ENCODE measurements at places on chromosomes 16 and 17.

GRCh38 chr17:65434251-65434650, 127.2 kb downstream of the AXIN2 start:
- no peak for DNase-seq

GRCh38 chr17:80855948-80856862, 135.4 kb upstream of the CHMP6 start:
- DNase-seq, result peak; percentile 69

DNA sequence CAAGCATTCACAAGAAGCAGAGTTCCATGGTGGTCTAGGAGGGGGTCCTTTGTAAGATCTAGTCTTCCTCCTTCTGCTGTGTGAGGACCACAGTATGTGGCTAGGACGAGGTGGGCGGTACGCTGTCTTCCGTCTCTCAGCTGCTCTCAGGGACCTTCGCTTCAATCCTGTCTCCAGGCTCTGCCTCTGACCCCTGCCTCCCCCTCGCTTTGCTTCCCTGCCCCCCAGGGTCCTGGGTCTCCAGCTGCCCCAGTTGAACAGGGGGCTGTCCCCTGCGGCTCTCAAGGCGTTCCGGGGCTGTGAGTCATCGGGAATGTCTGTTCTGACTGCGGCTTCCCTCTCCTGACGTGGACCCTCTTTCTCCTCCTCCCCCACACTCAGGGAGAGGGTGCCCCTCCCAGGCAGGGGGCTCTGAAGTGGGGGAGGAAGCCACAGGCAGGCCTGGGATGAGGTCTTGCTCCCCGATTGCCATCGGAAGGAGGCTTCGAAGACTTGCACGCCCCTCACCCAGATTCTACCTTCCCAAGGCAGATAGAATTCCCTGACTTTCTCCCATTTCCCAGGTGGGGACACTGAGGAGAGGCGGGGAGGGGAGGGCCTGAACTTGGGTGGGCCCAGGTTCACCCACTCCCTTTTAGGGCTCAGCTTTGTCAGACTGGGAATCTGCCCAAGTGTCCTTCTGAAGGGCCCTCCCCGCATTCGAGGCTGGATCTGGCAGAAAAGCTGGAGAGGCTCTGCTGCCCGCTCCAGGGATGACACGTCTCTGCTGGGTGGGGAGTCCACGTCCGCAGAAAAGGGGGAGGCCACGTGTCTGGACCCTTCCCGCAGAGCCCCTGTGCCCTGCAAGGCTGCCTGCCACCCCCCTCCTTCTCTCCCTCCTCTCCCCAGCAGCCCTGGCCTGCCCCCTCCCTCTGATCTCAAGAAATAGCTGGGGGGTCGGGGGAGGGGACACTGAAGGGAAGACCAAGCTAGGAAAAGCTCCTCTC, 9.1 kb upstream of the COL1A1 start:
- no peak for DNase-seq

GRCh38 chr17:1577583-1578013, 15.0 kb upstream of the PITPNA start:
- no peak for DNase-seq

DNA sequence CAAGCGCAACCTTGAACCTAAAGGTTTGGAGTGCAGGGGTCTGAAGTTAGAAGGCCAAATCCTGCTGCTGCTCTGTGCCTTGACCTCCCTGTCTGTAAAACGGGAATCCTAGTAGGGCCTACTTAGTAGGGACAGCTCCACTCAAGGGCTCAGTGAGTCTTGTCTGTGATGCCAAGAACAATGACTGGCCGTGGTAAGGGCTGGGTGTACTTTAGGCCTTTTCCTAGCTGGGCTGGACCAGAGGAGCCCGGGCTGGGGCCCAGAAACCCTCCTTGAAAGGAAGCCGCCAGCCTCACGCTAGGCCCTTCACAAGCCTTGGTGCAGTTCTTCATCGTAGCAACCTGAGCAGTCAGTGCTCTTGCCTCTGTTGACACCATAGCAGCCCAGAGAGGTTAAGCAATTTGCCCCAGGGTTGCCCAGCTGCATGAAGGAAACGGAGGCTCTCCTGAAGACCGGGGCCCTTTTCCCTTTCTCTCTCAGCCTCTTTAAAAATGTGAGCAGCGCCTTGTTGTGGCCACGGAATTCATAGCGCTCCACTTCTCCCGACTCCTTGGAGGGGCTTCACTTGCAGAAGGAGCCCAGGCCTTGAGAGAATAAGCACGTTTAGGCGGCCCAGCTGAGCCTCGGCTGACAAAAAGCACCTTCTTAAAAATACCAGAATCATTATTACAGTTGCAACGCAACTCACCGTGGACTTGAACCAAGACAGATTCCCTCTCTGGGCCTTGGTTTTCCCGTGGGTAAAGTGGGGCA, 4.4 kb downstream of the NECAB2 start:
- DNase-seq, result no peak

- no peak for DNase-seq
These were observed 204.2 kb upstream of the FOXF1 start for GRCh38 chr16:86306011-86306644.

DNA sequence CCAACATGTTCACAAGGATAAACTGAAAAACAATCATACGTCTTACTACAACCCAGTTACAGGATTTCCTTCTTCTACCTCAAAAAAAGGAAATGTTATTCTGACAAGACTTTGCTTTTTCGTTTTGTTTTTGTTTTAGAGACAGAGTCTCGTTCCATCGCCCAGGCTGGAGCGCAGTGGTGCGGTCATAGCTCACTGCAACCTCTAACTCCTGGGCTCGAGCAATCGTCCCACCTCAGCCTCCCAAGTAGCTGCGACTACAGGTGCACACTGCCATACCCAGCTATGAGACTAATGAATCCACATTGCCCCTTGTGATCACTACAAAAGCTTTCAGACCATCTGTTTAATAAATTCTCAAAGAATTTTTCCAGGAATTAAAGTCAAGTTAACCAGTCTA, 8.8 kb upstream of the TRIM37 start:
- no peak for DNase-seq

DNA sequence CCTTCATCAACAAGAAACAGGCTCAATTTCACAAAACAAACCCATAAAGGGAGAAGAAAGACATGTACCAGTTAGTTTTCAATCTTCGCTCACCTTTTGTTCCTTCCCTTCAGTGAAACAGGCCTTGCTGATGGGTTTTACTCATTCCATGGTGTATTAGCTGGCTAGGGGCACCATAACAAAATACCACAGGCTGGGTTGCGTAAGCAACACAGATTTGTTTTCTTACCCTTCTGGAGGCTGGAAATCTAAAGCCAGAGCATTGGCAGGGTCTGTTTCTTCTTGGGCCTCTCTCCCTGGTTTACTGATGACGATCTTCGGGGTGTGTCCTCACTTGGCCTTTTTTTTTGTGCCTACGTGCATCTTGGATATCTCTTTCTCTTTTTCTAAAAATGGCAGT, 383.4 kb upstream of the RBFOX1 start:
- DNase-seq, result no peak

DNA sequence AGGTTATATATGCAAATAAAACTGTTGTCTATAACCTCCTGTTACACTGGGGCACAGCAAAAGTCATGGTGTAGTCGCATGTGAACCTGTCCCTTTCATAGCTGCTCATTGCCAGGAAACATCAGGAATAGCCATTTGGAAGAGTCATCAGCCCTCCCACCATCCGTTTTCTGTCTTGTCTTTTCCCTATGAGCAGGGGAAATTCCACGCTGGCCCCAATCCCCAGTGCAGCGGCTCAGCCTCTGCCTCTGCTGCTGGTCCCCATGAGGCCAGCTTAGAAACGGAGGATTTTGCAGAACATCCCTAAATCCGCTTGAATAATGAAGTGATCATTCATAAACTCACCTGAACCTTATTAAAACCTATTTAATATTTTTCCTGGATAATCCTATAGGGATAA, 10.5 kb downstream of the MAPT start:
- DNase-seq, result no peak

GRCh38 chr17:15882777-15883176, 62.2 kb upstream of the ADORA2B start:
- no peak for DNase-seq

- DNase-seq, result no peak
These were observed 14.1 kb downstream of the FAM222B start for GRCh38 chr17:28828294-28829040.

DNA sequence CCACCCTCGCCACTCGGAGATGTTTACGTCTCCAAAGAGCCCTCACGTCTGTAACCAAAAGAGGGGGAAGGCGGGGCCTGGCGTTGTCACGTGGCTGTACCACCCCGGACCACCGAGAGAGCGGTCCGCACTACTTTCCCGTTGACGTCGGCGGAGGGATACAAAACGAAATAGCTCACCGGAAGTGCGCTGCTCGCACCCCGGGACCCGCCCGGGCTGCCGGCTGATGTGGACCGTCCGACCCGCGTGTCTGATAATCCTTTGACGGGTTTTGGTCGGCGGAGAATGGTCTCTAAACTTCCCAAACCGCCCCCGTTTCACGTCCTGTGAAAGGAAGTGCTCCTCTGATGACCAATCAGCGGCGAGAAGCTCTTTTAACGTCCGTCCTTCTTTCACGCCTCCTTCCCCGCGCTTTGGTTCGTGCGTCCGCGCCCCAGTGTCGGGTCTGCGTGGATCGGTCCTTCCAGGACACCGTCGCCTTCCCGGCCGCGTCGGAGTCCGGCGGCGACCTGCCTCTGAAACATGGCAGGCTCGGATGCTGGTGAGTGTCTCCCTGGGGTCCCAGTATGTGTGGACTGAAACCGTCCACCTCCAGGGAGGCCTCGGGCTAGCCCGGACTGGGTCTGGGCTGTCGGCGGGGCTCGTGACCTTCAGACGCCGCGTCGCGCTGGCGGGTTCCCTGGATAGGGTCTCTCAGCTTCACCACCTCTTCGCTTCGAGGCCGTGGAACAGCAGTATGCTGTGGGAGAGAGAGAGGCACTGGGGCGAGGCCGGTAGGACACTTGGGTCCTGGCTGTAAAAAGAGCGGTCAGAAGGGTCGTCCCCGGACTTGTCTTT, at the start of gene CEP95:
TSS of gene CEP95 (plus strand) at position 402 of the 837 bp plus-strand sequence. CDS start at position 523, 121 bp downstream.
- peak; percentile 86 for DNase-seq

GRCh38 chr16:47507701-47508100, 46.6 kb downstream of the PHKB start:
- DNase-seq, result no peak

GRCh38 chr17:76003915-76004314, 3.3 kb downstream of the CDK3 start:
- DNase-seq, result no peak

GRCh38 chr17:66492561-66493005, 190.2 kb downstream of the PRKCA start:
- no peak for DNase-seq

DNA sequence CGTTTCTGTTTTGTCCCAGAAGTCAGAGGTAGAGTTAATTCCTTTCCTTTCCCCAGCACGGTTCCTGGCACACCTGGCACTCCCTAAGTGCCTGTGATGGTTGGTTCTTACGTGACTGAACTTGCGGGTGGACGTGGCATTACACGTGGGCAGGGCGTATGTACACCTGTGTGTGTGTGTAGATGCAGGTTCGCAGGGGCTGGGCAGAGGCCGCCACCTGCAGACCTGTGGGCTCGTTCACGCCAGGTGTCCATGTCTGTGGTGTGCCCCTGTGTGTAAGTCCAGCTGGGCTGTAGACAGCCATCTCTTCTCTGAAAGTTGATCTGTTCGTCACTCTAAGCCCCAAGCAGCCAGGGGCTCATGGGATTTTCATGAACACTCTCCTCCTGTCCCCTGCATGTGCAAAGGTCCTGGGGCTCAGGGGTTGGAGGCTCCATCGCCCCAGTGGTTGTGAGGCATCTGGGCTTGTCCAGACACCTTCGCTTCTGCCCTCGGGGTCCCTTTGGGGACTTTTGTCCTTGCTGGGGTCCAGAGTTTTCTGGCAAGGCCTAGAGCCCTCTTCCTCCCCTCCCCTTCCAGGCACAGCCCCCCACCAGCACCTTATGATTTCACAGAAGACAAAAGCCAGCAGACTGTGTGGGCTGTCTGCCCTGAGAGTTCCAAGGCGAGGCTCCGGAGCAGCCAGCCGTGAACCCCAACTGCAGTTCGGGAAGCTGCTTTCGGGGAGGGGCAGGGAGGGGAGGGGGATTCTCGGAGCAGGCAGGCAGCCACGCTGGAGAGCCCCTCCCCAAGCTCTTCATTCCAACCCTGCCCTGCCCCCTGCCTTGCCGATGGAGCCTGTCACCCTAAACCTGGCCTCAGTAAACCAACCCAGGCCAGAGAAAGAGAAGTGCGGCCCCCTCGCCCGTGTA, 5.4 kb upstream of the FSCN2 start:
- DNase-seq, result no peak

GRCh38 chr17:78761789-78762406, 20.2 kb downstream of the CYTH1 start:
- no peak for DNase-seq

- DNase-seq, result no peak
These were observed 60.5 kb downstream of the NFAT5 start for GRCh38 chr16:69626256-69626655.

GRCh38 chr17:17347234-17347955, 44.2 kb downstream of the NT5M start:
- no peak for DNase-seq

DNA sequence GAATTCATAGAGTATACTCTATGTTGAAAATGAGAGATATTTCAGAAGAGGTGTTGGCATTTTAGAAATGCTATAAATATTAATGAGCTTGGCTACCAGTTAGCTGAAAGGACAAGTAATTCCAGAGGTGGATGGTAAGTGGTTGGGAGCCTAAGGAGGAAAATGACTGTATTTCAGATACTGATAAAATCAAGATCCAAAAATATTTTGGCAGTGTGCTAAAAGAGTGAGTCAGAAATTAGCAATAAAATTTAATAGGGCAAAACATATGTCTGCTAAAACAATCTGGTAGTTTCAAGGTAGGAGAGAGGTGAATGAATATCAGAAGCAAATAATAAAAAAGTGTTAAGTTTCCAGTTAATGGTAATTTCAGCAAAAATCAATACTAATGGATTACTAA, 1287.9 kb downstream of the CDH8 start:
- no peak for DNase-seq

- DNase-seq, result no peak
These were observed 4.2 kb upstream of the CDH1 start for GRCh38 chr16:68732741-68733399.

- no peak for DNase-seq
These were observed 21.6 kb downstream of the CD300LF start for GRCh38 chr17:74691151-74691550.
